ENCODE measurements at places on chromosomes 2 and 18.
A peak's percentile ranks its signal among the peaks of the same experiment; 100 is the strongest.

- DNase-seq: no peak
These were observed 168.5 kb upstream of the KLF7 start for GRCh38 chr2:207334301-207334623.

- no peak for DNase-seq
These were observed 333.0 kb upstream of the SPRED2 start for GRCh38 chr2:65765376-65765775.

DNA sequence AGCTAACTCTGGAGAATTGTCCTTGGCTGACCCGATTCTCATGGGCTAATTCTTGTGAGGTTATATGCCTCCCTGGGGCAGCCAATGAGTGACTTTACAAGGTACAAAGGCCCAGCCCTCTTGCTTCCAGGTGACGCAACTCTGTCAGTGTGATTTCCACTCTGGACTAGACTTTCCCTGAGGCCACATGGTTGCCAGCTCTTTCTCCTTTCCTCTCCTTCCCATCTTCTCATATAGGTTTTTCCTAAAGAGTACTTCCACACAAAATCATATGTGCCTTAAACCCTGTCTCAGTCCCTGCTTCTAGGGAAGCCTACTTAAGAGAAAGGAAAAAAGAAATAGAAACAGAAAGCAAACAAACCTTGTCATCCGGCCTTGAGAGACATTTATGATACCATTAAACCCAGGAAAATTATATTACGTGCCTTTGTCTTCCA, 226.2 kb upstream of the ZSWIM2 start:
- DNase-seq: no peak

GRCh38 chr2:25170888-25171287, 2.5 kb upstream of the POMC start:
- no peak for DNase-seq

GRCh38 chr2:118923371-118923770, 18.6 kb upstream of the MARCO start:
- DNase-seq: no peak

DNA sequence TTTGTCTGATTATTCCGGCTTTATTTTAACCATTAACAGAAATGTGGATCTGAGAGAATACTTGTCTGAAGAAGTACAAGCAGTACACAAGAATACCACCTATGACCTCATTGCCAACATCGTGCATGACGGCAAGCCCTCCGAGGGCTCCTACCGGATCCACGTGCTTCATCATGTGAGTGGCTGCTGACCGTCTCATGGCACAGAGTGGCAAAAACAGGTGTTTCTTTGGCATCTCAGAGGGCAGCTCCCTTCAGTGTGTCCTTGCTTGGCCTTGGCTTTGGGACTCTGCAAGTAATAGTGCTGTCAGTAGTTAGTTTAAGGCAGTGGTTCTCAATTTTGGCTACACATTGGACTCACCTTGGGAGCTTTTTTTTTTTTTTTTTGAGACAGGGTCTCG, 23.1 kb downstream of the SFTPB start:
- no peak for DNase-seq

- DNase-seq: no peak
These were observed 63.4 kb upstream of the L3MBTL4 start for GRCh38 chr18:6478121-6478520.

- no peak for DNase-seq
These were observed 198.6 kb upstream of the CWC22 start for GRCh38 chr2:180205621-180206235.

GRCh38 chr2:127615511-127616166, 30.3 kb upstream of the GPR17 start:
- DNase-seq: no peak

GRCh38 chr2:6748406-6749067, 117.2 kb downstream of the CMPK2 start:
- no peak for DNase-seq

GRCh38 chr2:9998916-9999654, 44.3 kb upstream of the KLF11 start:
- DNase-seq: no peak

DNA sequence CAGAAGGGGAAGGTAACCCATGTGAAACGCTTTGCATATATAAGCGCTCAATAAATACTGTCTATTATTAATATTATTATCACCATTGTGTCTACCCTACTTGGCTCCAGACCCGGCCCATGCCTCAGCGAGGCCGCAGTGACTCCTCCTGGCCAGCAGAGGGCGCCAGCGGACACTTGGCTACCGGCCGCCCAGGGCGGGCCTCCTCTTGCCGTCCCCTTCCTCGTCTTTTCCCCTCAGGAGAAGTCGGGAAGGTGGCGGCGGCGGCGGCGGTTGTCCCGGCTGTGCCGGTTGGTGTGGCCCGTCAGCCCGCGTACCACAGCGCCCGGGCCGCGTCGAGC, at the start of gene AGFG1:
Gene AGFG1 (plus strand): TSS at position 233 of the 341 bp plus-strand sequence. CDS start 266 bp downstream, outside the sequence.
- DNase-seq: peak; percentile 89

- no peak for DNase-seq
These were observed 278.6 kb downstream of the SLC8A1 start for GRCh38 chr2:40173276-40173675.

Data from NCI-H1930 (cell line).